ENCODE measurements at places on chromosomes 16 and 17.

GRCh38 chr17:72102366-72102765 is 18.5 kb upstream of the SOX9 start:
- DNase-seq: no peak

- DNase-seq: no peak
Observed at GRCh38 chr16:84007965-84008364, 34.6 kb downstream of the SLC38A8 start.

DNA sequence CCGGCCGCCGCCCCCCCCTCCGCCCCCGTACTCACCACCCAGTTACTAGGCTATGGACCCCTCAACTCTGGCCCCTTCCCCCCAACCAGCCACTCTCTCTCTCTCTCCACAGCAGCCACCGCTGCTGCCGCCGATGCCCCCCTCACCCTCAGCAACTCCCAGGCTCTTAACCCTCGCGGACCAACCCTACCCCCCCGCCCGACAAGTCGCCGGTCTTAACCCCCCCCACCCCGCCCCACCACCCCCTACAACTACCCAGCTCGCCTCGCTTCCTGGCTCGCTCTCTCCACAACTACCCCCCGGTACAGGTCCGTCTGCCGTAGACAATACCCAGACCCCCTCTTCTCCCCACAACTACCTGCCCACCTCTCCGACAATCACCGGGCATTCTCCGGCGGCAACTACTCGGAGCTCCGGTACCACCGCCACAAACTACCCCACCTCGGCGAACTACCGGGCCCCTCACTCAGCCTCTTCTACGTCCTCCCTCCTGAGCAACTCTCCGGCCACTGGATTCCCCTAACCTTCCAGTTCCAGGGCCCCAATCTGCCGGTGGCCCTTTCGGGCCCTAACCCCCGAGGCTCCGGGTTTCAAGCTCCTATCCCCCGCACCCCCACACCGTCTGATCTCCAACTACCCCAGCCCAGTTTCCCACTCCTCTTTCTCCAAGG is 702 bp downstream of the PHF23 start:
- peak; percentile 69 for DNase-seq

DNA sequence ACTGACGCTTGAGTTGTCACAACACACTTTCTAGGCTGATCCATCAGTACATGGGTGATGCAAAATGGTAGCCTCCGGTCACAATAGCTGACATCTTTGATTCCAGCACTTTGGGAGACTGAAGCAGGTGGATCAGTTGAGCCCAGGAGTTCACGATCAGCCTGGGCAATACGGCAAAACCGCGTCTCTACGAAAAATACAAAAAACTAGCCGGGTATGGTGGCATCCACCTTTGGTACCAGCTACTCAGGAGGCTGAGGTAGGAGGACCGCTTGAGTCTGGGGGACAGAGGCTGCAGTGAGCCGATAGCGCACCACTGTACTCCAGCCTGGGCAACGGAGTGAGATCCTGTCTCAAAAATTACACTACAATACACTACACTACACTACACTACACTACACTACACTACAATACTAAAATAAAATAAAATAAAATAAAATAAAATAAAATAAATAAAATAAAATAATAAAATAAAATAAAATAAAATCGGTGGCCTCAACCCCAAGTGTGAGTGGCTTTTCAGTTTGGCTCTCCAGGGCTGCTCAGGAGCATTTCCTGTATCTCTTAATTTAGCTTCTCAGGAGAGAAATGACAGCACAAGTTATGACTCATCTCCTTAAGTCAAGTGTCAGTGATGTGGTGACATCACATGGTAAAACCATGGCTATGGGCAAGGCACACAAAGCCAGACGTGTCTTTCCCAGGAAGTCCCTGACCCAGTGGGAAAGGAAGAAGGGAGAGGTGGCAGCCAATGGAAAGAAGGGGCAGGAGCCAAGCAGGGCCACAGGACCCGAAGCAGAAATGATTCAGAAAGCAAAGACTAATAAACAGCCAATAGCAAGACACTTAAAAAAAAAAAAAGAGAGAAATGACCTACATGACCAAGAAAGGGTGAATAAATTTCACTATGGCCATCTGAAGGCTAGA is 75.3 kb upstream of the TBC1D3K start:
- no peak for DNase-seq

- no peak for DNase-seq
Observed at GRCh38 chr17:57080718-57081117, 4.3 kb upstream of the AKAP1 start.

GRCh38 chr16:56233795-56234566 is 42.7 kb downstream of the GNAO1 start:
- no peak for DNase-seq

DNA sequence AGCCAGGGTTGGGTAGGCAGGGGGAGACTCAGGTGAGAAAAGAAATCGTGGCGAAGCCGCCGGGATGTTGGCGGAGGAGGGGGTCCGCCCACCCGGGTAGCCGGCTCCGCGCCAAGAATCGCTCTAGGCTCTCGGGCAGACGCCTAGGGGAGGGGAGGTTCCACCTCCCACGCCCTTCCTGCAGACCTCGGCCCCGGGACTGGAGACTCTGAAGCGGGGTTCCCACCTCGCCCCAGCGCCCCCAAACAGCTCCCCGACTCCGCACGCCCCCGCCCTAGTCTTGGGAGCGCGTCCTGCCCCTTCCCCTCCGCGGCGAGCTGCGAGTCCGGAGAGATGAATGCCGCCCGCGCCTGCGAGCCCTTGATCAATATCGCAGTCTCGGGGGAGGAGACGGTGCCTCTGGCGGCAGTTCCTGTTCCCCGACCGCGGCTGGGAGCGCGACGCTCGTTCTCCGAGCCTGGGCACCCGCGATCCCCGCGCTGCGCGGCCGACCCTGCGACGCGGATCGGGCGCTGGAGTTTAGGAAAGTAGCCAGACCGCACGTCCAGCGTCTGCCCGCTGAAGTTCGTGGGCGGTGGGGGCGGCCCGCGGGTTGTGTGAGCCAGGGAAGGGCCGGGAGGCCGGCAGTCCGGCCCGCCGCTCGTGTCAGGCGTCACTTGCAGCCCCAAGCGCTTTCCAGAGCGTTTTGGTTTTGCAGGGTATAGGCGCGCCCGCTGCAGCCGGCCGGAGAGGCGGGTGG is 790 bp downstream of the CRHR1 start:
- peak; percentile 64 for DNase-seq

GRCh38 chr17:80904036-80904753 is 87.4 kb upstream of the CHMP6 start:
- DNase-seq: no peak

GRCh38 chr16:59909262-59909661 is 1175.1 kb upstream of the GOT2 start:
- DNase-seq: no peak

DNA sequence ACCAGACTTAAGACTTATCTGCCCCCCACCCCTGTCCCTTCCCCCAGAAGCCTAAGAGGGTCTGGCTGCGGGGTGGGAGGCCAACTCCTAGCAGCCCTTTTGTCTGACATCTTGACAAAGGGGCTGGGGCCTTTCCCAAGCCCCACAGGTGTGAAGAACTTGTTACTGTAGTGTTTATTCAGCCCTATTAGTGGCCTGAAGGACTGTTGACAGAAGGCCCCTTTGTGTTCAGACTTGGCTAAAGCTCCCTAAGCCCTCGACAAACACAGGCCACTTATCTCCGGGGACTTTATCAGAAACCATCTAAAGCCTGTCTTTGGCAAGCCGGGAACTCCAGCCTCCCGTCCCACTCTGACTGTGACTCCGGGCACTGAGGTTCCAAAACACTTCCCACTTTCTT is 129.8 kb downstream of the NTN1 start:
- DNase-seq: no peak

- DNase-seq: no peak
Observed at GRCh38 chr17:73950593-73950914, 252.9 kb upstream of the RPL38 start.

DNA sequence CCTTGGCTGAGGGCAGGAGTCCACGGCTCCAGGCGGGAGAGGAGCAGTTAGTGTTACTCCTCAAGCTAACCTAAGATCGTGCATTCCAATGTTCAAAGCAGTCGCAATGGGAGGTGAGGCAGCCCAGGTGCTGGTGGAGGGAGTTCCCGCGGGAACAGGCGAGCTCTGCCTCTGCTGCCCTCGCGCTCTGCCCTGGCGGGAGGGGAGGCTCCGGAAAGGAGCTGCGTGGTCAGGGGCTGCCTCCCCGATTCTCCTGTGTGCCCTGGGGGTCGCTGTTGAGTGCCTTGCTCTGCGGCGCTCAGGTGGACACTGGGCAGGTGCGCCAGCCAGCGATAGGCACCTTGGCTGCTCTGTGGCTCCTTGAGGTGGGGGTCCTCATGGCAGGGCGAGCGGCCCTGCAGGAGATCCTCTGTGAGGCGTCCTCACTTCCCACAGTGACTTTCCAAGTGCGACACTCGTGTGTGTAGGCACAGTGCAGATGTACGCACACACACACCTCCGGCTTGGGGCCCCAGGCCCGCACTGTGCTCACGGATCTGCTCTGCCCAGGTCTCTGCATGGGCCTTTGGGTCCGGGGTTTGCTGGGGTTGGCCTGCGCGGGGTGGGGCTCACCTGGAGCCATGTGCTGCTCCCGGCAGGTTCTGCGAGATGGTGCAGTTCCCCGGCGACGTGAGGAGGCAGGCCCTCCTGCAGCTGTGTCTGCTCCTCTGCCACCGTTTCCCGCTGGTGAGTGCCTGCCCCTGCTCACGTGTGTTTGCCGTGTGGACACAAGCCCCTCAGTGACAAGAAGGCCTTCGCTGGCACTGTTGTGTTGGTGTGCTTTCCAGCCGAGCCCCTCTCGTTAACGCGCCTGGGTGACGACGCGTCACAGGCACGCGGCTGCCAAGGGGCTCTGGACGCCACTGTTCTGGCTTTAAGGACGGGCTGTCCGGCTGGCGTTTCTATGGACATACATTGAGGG is 97.9 kb upstream of the ZNF750 start:
- no peak for DNase-seq
